Thymus (tissue), 14 donors: ENCODE measurements at places on chromosomes 7 and 10. TPM values are rescaled to one million over a fixed set of nuclear protein-coding genes. Genes with fewer than 3 reads are reported as not detected.
A peak's percentile ranks its signal among the peaks of the same experiment; 100 is the strongest.

The OR6B1 gene
- total RNA-seq, result not detected

The EPO gene
- 0.09 TPM for total RNA-seq

The PTF1A gene
- total RNA-seq, result not detected

The PRPS1L1 gene
- total RNA-seq, result not detected

The FFAR4 gene
- 0.14 TPM for total RNA-seq

- H3K27me3 ChIP-seq, result no peaks in the 10 kb centered on the region
- no peak for DNase-seq
- no peak overlapping the region for H3K27ac ChIP-seq
- H3K4me1 ChIP-seq, result no peaks in the 10 kb centered on the region
These were observed 294.3 kb downstream of the BBS9 start for GRCh38 chr7:33423646-33424020.

GRCh38 chr7:47294556-47295222 is 287.2 kb downstream of the TNS3 start:
- H3K27me3 ChIP-seq, result no peaks in the 10 kb centered on the region
- no peak for DNase-seq
- H3K4me1 ChIP-seq, result no peaks in the 10 kb centered on the region
- H3K4me3 ChIP-seq, result no peak overlapping the region
- H3K27ac ChIP-seq, result no peak overlapping the region

DNA sequence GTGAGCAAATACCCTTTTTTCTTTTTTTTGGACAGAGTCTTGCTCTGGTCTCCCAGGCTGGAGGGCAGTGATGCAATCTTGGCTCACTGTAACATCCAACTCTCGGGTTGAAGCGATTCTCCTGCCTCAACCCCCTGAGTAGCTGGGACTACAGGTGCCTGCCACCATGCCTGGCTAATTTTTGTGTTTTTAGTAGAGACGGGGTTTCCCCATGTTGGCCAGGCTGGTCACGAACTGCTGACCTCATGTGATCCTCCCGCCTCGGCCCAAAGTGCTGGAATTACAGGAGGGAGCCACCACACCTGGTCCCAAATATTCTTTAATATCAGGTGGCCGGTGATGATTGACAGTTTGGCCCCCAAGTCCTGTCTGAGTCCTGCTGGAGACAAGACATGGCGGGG is 6.6 kb downstream of the LAT2 start:
- H3K36me3 ChIP-seq, result no peaks in the 10 kb centered on the region
- no peak overlapping the region for H3K27ac ChIP-seq
- no peak overlapping the region for H3K4me3 ChIP-seq
- no peaks in the 10 kb centered on the region for H3K27me3 ChIP-seq
- no peak for DNase-seq

GRCh38 chr10:101777619-101778145 is 1.8 kb upstream of the FGF8 start:
- DNase-seq, result no peak
- H3K27ac ChIP-seq, result no peak overlapping the region
- H3K4me1 ChIP-seq, result peaks cover 45% of the 10 kb centered on the region
- H3K36me3 ChIP-seq, result no peaks in the 10 kb centered on the region
- H3K27me3 ChIP-seq, result peaks cover 79% of the 10 kb centered on the region

DNA sequence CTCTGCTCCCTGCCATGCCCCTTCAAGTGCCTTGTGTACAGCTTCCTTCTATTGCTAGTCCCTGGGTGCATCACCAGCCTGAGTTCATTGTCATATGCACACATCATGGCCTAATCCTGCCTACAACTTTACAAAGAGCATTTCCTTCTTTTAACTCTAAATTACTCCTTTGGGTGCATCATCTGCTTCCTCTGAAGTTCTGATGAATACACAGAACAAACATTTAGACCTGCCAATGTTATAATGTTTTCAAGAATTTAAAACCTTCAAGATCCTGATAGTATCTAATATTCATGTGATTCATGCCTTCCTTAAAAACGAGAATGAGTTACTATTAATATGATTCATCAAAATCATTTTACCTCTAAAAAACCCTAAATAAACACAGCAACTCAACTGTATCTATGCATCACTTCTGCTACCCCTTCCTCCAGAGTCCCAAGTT is 357.1 kb downstream of the MAGI2 start:
- H3K36me3 ChIP-seq, result no peaks in the 10 kb centered on the region
- H3K27ac ChIP-seq, result no peak overlapping the region
- no peaks in the 10 kb centered on the region for H3K4me1 ChIP-seq
- DNase-seq, result no peak

GRCh38 chr10:83677795-83678194 is 461.5 kb upstream of the GHITM start:
- no peaks in the 10 kb centered on the region for H3K36me3 ChIP-seq
- no peak for DNase-seq
- no peaks in the 10 kb centered on the region for H3K4me1 ChIP-seq
- no peak overlapping the region for H3K4me3 ChIP-seq
- no peak overlapping the region for H3K27ac ChIP-seq
- no peaks in the 10 kb centered on the region for H3K27me3 ChIP-seq

GRCh38 chr7:92632791-92633190 is 42.6 kb upstream of the FAM133B start:
- no peaks in the 10 kb centered on the region for H3K27me3 ChIP-seq
- H3K4me1 ChIP-seq, result peaks cover 6% of the 10 kb centered on the region
- H3K36me3 ChIP-seq, result peaks cover 29% of the 10 kb centered on the region
- no peak for DNase-seq
- H3K27ac ChIP-seq, result no peak overlapping the region

- H3K27ac ChIP-seq, result no peak overlapping the region
- peak; percentile 12 for DNase-seq
- H3K4me3 ChIP-seq, result no peak overlapping the region
These were observed 107.7 kb upstream of the BTBD16 start for GRCh38 chr10:122163174-122164022.

GRCh38 chr7:128427289-128427891 is 17.6 kb upstream of the IMPDH1 start:
- peaks cover 3% of the 10 kb centered on the region for H3K27me3 ChIP-seq
- DNase-seq, result no peak
- H3K36me3 ChIP-seq, result no peaks in the 10 kb centered on the region
- no peaks in the 10 kb centered on the region for H3K4me1 ChIP-seq
- H3K27ac ChIP-seq, result no peak overlapping the region
- no peak overlapping the region for H3K4me3 ChIP-seq

DNA sequence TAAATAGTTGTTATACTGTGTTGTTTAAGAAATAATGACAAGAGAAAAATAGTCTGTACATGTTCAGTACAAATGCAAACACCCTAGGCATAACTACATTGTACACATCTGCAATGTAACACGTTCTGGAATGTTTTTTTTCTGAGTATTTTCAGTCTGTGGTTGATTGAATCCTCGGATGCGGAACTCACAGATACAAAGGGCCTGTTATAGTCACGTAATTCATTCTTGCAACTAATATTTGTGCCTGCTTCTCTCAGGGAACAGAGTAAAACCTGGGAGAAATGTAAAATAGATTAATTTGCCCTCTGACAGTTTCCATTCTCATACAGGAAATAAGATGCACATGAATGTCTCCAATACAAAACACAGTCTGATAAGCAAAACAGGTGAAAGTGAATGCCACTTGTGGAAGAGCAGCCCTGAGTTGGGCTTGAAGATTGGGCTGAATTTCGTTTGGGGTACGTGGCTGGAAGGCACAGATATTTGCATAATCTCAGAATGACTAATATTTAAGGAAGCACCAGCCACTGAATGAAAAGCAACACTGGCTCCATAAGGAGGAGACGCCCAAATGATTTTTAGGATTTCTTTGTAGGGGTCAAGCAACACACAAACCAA is 19.1 kb downstream of the DENND2A start:
- H3K27ac ChIP-seq, result no peak overlapping the region
- DNase-seq, result no peak
- H3K36me3 ChIP-seq, result no peaks in the 10 kb centered on the region
- no peak overlapping the region for H3K4me3 ChIP-seq
- no peaks in the 10 kb centered on the region for H3K27me3 ChIP-seq

GRCh38 chr7:101205901-101206664 is 5.2 kb upstream of the MOGAT3 start:
- H3K27me3 ChIP-seq, result peaks cover 33% of the 10 kb centered on the region
- no peak for DNase-seq
- H3K36me3 ChIP-seq, result no peaks in the 10 kb centered on the region
- no peak overlapping the region for H3K4me3 ChIP-seq

GRCh38 chr10:121580276-121581116 is 17.7 kb downstream of the FGFR2 start:
- DNase-seq, result no peak
- no peaks in the 10 kb centered on the region for H3K36me3 ChIP-seq
- H3K27me3 ChIP-seq, result no peaks in the 10 kb centered on the region
- no peak overlapping the region for H3K4me3 ChIP-seq
- no peak overlapping the region for H3K27ac ChIP-seq
- no peaks in the 10 kb centered on the region for H3K4me1 ChIP-seq

DNA sequence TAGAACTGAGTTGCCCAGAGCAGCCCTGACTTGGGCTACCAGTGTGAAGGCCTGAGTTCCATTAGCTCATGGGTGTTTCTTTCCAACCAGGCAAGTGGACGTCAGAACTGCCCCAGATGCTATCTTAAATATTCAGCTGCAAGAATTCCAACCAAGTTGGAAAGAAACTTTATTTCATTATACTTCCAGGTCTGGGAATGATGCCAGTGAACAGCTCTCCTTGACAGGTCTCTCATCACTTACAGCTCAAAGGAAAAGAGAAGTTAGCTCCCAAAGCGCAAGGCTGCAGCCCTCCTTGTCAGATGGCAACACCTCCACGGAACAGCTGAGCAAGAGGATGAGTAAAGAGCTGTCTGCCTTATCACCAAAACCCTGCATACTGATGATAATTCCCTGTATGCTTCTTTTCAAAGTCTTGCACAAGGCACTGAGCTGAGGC is 255.5 kb upstream of the AOAH start:
- peaks cover 3% of the 10 kb centered on the region for H3K4me1 ChIP-seq
- no peaks in the 10 kb centered on the region for H3K36me3 ChIP-seq
- no peak for DNase-seq
- no peak overlapping the region for H3K4me3 ChIP-seq
- no peaks in the 10 kb centered on the region for H3K27me3 ChIP-seq

GRCh38 chr7:70678621-70679251 is 453.2 kb upstream of the GALNT17 start:
- no peak overlapping the region for H3K4me3 ChIP-seq
- H3K27me3 ChIP-seq, result no peaks in the 10 kb centered on the region
- H3K4me1 ChIP-seq, result no peaks in the 10 kb centered on the region
- H3K36me3 ChIP-seq, result no peaks in the 10 kb centered on the region
- no peak overlapping the region for H3K27ac ChIP-seq
- DNase-seq, result no peak

DNA sequence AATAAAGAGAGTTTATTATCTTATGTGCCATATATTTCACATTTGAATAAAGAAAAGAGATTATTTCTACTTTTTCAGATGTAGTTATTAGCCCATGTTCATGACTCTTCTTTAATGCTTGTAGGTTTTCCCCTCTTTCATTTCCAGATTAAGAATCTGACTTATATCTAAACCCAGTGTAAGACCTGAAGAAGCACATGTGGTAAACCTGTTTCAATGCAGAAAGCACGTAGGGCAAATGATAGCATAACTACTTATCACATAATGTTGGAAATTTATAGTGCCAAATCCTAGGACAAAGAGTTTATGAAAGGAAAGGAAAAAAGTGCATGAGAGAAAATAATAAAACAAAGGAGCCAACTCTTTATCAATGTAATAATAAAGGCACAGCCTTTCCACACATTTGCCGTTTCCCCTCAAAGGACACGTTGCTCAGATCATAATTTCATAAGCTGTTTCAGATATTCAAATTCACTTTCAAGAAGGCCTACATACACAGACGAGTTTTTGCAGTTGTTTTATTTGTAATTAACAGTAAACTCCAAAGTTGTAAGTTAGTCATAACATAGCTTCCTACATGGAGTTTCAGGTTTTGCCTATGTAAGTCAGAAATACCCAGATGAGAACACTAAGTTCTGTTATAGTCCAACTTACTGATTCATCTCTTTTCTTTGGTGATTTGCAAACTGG is 88.8 kb upstream of the MDFIC start:
- no peaks in the 10 kb centered on the region for H3K27me3 ChIP-seq
- H3K4me1 ChIP-seq, result no peaks in the 10 kb centered on the region
- no peak overlapping the region for H3K4me3 ChIP-seq
- no peak overlapping the region for H3K27ac ChIP-seq
- H3K36me3 ChIP-seq, result no peaks in the 10 kb centered on the region
- no peak for DNase-seq

- no peaks in the 10 kb centered on the region for H3K36me3 ChIP-seq
- no peak overlapping the region for H3K27ac ChIP-seq
- H3K27me3 ChIP-seq, result peaks cover 5% of the 10 kb centered on the region
- H3K4me1 ChIP-seq, result peaks cover 4% of the 10 kb centered on the region
These were observed 53.8 kb downstream of the COL13A1 start for GRCh38 chr10:69855346-69856111.

DNA sequence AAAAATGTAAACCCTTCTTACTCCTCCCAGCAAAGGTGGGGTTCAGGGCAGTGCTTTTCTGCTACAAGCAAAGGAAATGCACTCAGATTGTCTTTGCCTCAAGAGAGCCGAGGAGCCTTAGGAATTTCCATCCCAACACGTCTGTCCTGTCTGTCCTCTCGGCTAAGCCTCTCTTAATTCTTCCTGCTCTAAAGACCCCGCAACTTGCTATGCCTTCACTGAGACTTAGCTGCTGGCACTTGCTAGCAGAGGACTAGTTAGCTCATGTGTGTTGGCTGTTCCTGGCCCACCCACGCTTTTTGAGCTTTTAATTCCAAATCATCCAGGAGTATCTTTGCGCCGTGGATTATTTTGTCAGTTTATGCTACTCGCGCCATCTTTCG is 481 bp upstream of the NPM3 start:
- peaks cover 32% of the 10 kb centered on the region for H3K36me3 ChIP-seq
- H3K4me3 ChIP-seq, result peak overlapping the region; percentile 74
- peaks cover 24% of the 10 kb centered on the region for H3K27me3 ChIP-seq
- H3K27ac ChIP-seq, result peak overlapping the region; percentile 21

- H3K36me3 ChIP-seq, result no peaks in the 10 kb centered on the region
- no peaks in the 10 kb centered on the region for H3K4me1 ChIP-seq
- H3K27me3 ChIP-seq, result no peaks in the 10 kb centered on the region
- H3K4me3 ChIP-seq, result no peak overlapping the region
- DNase-seq, result peak; percentile 40
- no peak overlapping the region for H3K27ac ChIP-seq
These were observed 146.6 kb downstream of the SH2D4B start for GRCh38 chr10:80684259-80684658.

- peaks cover 12% of the 10 kb centered on the region for H3K4me1 ChIP-seq
- H3K27me3 ChIP-seq, result no peaks in the 10 kb centered on the region
- H3K27ac ChIP-seq, result peak overlapping the region; percentile 100
- H3K4me3 ChIP-seq, result peak overlapping the region; percentile 100
These were observed 505 bp downstream of the HNRNPA2B1 start for GRCh38 chr7:26200038-26200443.

GRCh38 chr10:42872865-42873435 is 90.4 kb downstream of the BMS1 start:
- H3K27ac ChIP-seq, result no peak overlapping the region
- no peaks in the 10 kb centered on the region for H3K27me3 ChIP-seq
- H3K36me3 ChIP-seq, result no peaks in the 10 kb centered on the region
- DNase-seq, result no peak
- H3K4me3 ChIP-seq, result no peak overlapping the region
- no peaks in the 10 kb centered on the region for H3K4me1 ChIP-seq
